ENCODE measurements at places on chromosomes 2 and 18.

DNA sequence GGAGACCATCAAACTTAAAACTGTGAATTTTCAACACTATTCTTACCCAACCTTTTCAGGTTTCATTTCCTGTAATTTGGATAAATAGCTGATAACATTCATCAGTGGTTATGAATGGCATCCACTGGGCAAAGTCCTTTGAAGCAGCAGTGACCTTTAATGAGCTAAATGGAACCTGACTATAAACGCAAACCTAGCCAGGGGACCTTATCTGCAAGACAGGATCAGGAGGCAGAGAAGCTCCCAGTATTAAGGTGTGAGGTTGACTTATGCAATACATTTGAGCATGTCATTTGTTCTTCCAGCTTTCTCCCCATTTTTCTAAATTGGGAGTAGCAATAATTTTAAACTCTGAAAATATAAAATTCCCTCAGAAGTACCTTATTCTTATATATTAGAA, 38.4 kb downstream of the CREG2 start:
- DNase-seq = no peak
- no peaks in the 10 kb centered on the region for H3K36me3 ChIP-seq

DNA sequence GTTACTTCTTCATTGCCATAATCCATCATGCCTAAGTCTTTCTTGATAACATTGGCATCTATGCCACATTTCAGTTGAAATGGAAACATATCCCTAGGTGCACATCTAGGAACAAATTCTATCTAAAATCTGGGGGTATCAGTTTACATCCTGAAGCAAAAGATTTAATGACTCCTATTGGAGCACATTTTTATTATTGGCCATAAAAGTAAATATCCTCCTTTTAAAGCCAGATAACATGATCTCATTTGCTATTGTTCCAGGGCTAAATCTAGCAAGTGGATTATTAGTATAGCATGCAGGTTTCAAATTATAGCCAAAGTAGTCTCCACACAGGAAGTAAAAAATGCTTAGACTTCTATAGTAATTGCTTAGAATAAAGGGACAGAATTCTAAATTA, 193.2 kb downstream of the CDH2 start:
- no peak overlapping the region for H3K4me3 ChIP-seq
- H3K27me3 ChIP-seq = no peaks in the 10 kb centered on the region
- H3K27ac ChIP-seq = no peak overlapping the region

GRCh38 chr2:142308744-142309143, 177.9 kb upstream of the LRP1B start:
- no peaks in the 10 kb centered on the region for H3K36me3 ChIP-seq
- peaks cover 14% of the 10 kb centered on the region for H3K4me1 ChIP-seq
- H3K27ac ChIP-seq = no peak overlapping the region

- H3K36me3 ChIP-seq = no peaks in the 10 kb centered on the region
- no peak for DNase-seq
- H3K27me3 ChIP-seq = no peaks in the 10 kb centered on the region
Observed at GRCh38 chr2:187310701-187311100, 137.4 kb downstream of the CALCRL start.

GRCh38 chr2:224127871-224128501, 88.9 kb upstream of the SERPINE2 start:
- peaks cover 6% of the 10 kb centered on the region for H3K4me1 ChIP-seq
- no peaks in the 10 kb centered on the region for H3K36me3 ChIP-seq
- H3K27me3 ChIP-seq = peaks cover 14% of the 10 kb centered on the region
- H3K27ac ChIP-seq = no peak overlapping the region
- H3K4me3 ChIP-seq = no peak overlapping the region
- DNase-seq = no peak

DNA sequence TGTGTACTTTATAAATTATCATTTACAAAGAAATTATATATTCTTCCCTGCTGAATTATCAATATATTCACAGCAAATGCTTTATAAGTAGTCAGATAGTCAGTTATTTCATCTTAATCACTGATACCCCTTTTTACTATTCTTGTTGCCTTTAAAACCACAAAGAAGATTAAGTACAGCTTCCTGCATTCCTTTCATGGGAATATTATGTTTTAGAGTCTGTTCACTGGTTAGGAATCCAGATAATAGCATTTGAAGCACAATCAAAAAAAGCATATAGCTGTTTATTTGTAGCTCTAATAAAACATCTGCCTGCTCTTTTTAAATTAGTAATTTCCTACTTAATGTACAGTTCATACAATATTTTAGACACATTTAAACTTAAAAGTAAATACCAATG, 508.9 kb downstream of the FBXO15 start:
- no peak overlapping the region for H3K4me3 ChIP-seq
- DNase-seq = no peak
- no peaks in the 10 kb centered on the region for H3K4me1 ChIP-seq
- H3K36me3 ChIP-seq = no peaks in the 10 kb centered on the region

All from type B pancreatic cell (in vitro differentiated cells).